ENCODE measurements at places on chromosomes 4 and X.

- no peak for DNase-seq
Observed at GRCh38 chr4:74327762-74328161, 19.5 kb downstream of the EPGN start.

DNA sequence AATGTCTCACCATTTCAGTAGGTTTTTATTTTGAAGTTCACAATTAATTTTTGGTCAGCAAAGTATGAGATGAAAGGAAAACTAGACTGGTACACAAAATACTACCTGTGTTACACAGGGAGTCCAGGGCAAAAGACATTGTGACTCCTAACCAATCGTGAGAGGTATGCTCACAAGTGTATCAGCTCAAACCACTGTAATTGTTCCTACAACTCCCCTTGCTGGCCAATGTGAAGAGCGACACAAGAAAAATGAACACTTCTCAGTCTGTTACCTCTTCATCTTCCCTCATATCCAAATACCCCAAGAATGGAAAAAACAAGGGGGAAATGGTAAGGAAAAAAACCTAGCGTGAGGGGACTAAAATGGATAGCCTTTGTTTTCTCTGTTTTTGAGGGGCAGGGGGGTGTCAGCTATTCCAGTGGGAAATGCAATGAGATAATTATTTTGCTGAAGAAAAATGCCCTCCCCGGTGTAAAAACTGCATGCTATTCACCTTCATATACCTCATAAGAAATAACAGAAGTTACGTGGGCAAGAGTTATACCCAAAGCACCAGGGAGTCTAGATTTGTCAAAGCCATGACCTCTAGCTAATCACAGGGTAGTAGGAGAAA is 30.6 kb upstream of the NSUN7 start:
- DNase-seq: peak; percentile 2

GRCh38 chrX:70168238-70169188 is 8.8 kb upstream of the DGAT2L6 start:
- no peak for DNase-seq

- DNase-seq: peak; percentile 62
Observed at GRCh38 chr4:8427761-8428287, 12.7 kb downstream of the ACOX3 start.

GRCh38 chr4:188714907-188715306 is 575.7 kb downstream of the TRIML1 start:
- DNase-seq: no peak

DNA sequence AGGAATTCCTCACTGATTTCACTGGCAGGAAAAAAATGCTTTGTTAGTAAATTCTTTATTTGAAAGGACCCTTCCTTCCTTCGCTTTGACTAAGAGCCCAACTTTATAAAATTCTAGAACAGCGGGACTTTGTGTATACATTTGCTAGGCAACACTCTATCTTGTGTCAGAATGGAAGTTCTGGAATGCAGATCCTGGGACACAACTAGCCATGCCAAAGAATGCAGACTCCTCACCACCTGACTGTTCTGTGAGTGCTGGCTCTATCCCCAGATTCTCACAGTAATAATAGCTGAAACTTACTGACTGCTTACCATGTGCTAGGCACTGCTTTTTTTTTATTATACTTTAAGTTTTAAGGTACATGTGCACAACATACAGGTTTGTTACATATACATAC is 73.3 kb upstream of the ZDHHC15 start:
- no peak for DNase-seq

- DNase-seq: peak; percentile 98
Observed at GRCh38 chr4:184649026-184649970, at the start of the genes CASP3 and PRIMPOL. Gene CASP3 (minus strand): TSS chr4:184649447. CDS start chr4:184638453, 10,994 bp downstream. Gene PRIMPOL (plus strand): TSS chr4:184649738. CDS start chr4:184657141, 7,403 bp downstream.

DNA sequence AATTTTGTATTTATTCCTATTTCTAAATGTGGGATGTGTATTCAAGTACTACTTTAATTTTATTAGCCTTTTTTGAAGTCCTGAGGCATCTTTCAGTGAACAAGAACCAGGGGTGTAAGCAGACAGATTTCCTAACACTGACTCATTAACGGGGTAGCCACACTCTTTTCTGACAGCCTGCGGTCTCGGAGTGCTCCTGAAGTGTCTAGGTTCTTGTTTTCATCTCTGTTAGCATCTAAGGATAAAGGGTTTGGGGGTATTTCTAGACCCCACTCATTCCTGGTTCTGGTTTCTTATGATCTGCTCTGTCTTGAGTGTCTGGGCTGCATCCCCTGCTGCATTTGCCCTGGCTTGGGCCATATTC is 71.9 kb downstream of the GC start:
- DNase-seq: no peak

GRCh38 chr4:170139764-170140163 is 50.0 kb upstream of the AADAT start:
- no peak for DNase-seq

DNA sequence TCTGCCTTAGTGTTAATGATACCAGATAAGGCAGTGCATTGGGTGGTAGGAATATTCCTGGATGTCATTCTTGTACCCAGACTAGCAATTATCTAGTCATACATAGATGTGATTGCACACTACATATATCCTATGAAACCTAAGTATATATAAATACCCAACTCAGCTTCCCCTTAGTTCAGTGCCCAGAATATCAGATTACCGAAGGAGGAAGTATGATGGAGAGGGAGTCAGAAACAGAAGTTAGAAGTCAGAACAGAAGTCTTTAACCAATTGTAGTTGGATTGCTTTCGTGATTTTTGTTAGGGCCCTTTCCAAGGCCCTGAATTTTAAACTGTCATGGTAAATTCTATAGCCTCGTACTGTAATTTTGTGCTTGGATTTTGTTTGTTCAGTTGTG is 42.9 kb downstream of the MOB1B start:
- no peak for DNase-seq

DNA sequence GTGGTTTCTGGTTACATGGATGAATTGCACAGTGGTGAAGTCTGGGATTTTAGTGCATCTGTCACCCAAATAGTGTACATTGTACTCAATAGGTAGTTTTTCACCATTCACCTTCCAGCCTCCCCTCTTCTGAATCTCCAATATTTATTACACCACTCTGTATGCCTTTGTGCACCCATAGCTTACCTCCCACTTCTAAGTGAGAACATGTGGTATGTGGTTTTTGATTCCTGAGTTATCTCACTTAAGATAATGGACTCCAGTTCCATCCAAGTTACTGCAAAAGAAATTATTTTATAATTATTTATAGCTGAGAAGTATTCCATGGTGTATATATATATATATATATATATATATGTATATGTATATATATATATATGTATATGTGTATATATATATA is 155.8 kb downstream of the HHIP start:
- DNase-seq: no peak

- DNase-seq: no peak
Observed at GRCh38 chr4:148366251-148366650, 76.0 kb downstream of the NR3C2 start.

DNA sequence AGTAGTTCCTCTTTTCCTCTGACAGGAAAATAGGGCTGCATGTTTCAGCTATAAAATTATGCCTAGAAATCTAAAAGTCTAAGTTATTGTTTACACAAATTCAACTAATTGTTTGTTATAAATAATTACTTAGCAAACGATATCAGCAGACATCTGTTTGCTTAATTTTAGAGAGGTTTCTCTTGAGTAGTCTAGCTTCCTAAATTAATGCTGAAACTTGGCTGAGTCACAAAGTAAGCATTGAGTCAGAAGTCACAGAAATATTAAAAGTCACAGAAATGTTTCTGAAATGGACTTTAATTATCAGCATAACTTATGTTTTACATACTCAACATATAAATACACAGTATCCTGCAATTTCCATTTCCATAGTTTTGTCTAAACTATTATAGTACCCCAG is 1044.0 kb downstream of the CCSER1 start:
- DNase-seq: no peak

- DNase-seq: no peak
Observed at GRCh38 chr4:8472158-8472688, 31.6 kb downstream of the TRMT44 start.

DNA sequence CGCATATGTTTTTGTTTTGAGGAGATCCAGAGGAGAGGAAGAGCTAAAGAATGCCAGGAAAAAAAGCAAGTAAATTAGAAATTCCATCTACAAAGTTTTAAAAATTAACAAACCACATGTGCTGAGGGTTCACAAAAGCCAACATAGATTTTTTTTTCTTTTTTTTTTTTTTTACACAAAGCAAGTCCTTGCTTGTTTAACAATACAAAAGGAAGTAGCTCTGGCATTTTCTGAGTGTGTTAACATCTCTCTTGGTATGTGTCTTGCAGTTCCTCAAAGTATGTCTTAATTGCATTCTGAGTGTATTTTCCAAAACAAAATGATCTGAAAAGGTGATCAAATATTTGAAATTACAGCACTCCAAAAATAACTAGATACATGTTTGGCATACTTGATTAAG is 1682.7 kb upstream of the AGA start:
- DNase-seq: no peak

DNA sequence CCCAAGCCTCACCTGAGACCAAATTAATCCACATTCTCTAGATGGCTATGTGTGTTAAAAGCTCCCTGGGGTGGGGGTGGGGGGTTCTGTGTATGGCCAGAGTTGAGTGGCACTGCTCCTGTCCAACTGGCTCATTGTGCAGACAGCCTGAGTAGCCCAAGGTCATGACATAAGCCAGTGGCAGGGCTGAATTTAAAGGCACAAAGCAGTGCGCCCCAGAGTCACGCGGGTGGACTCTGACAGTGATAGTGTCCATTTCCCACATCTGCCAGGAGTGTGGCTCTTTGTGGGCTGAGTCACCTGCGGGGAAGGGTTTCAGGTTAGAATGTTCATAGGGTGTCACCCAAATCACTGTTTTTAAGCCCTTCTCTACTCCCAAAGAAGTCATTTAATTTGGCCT is 45.4 kb downstream of the SCD5 start:
- DNase-seq: no peak

DNA sequence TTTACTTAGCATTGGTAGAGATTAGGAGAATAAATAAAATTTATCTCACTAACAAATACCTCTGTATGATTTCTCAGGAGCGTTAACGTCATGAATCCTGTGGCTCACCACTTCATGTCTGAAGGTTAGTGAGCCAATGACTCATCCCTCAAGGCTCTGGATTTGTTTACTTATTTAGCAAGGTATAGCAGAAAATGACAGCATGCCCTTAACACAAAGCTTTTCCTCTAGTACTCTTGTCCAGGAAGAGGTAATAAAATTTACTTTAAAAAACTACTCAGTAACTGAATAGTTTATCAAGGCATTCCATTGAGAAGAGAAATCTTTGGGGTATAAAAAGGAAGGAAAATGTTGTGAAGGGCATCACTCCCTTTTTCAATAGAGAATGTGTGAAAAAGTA is 823.8 kb downstream of the CCSER1 start:
- DNase-seq: no peak

DNA sequence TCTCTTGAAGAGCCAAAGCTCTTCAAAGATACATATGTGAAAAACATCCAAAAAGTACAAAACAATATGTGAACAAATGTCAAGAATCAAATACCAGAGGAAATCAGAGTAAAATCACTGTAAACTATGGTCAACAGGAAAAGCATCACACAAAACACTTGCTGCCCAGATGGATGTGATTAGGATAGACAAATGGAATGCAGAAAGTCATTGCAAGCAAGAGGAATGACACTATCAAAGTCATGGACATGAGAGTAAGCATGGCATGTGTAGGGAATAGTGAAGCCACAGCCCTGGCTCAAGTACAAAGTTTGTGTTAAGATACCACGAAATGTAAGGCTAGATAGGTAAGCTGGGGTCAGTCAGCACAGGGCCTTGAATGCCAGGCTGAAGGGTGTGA is 37.7 kb downstream of the CLDN2 start:
- DNase-seq: no peak

GRCh38 chr4:186234367-186234766 is 7.1 kb downstream of the KLKB1 start:
- DNase-seq: no peak

GRCh38 chr4:161657616-161658015 is 506.2 kb downstream of the FSTL5 start:
- no peak for DNase-seq

- DNase-seq: no peak
Observed at GRCh38 chr4:181959121-181959520, 284.1 kb upstream of the TENM3 start.

GRCh38 chrX:130171446-130172126 is at the start of gene RAB33A:
Gene RAB33A (plus strand): TSS chrX:130171962. CDS start chrX:130172063, 101 bp downstream.
- peak; percentile 41 for DNase-seq

All from erythroblast (primary cell).